Endodermal cell (in vitro differentiated cells): ENCODE measurements at places on chromosomes 5 and 9.
A peak's percentile ranks its signal among the peaks of the same experiment; 100 is the strongest.

DNA sequence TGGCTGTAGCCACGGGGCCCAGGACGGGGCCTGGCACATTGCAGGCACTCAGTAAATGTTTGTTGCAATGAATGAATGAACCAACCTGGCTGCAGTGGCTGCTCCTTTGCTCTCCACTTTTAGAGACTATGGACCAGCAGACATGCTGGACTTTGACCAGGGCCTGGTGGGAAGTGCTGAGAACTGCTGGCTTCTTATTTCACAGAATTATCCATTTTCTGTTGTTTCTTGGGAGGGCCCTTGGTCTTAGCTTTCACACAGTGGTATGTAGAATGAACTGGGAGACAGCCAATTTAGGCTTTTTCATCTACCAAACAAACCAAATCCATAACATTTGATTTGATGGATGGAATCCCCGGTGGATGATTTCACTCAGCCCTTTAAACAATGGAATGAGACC, 78.0 kb upstream of the LHFPL2 start:
- no peak for DNase-seq

DNA sequence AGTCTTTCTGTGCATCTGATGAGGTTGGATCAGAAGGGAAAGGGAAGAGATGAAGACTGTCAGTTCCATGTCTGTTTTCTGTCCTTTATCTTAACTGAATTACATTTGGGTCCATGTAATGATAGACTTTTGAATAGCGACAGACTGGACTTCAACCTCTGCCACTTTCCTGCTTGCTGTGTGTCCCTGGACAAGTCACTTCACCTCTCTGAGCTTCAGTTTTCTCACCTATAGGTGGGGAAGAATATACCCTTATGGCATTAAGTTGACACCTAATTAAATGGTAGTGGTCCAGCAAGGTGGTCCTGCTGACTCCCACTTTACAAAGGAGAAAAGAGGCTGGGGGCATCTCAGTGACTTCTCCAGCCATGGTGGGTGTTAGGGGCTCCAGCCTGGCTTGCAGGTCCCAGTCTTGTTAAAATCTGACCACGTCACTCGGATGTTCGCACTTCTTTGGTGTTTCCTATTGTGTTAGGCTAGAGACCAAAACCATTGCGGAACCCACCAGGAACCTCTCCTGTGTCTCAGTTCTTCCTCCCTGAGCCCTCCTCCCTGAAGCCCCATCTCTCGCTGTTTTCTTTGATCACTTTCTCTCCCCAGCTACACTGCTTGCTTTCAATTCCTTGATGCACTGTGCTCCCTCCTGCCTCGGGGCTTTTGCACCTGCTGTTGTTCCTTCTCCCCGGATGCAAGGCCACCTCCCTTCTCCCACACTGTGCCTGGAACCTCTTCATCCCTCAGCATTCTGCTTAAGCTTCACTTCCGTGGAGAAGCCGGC, 256.5 kb downstream of the NSG2 start:
- DNase-seq: peak; percentile 35

GRCh38 chr9:89440951-89441654, 56.8 kb downstream of the SEMA4D start:
- no peak for DNase-seq

- DNase-seq: no peak
Measured at GRCh38 chr5:77300451-77300850, 90.0 kb downstream of the PDE8B start.

GRCh38 chr5:167575330-167575729, 716.1 kb upstream of the WWC1 start:
- no peak for DNase-seq

- no peak for DNase-seq
Measured at GRCh38 chr5:156824241-156824640, 25.9 kb upstream of the PPP1R2B start.

- DNase-seq: no peak
Measured at GRCh38 chr5:29089591-29090130, 2051.3 kb upstream of the CDH9 start.

- no peak for DNase-seq
Measured at GRCh38 chr9:93606187-93606586, 29.8 kb downstream of the PHF2 start.
